ENCODE measurements at places on chromosomes 1 and 21. TPM values are rescaled to one million over a fixed set of nuclear protein-coding genes. Genes with fewer than 3 reads are reported as not detected.

HCRTR1 gene
- not detected for total RNA-seq

SIM2 gene
- 14.6 TPM for total RNA-seq

RHBG gene
- 0.31 TPM for total RNA-seq

CCT8 gene
- 157 TPM for total RNA-seq

IGSF21 gene
- total RNA-seq: not detected

IVL gene
- total RNA-seq: 7.7 TPM

DNA sequence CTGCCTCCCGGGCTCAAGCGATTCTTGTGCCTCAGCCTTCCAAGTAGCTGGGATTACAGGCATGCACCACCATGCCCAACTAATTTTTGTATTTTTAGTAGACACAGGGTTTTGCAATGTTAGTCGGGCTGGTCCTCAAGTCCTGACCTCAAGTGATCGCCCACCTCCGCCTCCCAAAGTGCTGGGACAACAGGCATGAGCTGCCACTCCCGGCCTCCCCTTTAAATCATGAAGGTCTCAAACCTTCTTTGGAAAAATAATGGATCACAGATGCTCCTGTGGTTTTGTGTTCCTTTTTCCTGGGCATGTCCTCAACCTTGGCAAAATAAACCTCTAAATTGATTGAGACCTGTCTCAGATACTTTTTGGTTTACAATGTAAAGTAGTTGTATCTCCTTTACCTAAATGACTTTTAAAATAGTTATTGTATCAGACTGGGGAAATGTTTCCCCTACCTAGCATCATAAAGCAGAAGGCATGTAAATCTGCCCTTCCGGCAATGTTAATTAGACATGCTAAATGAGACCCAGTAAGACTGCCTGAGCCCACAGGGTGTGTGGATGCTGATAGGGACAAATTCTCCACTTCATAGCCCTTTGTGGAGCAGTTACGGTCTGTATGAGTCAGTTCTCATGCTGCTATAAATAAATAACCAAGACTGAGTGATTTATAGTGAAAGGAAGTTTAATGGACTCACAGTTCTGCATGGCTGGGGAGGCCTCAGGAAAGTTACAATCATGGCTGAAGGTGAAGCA, 27.8 kb downstream of the CBR1 start:
- DNase-seq: no peak

GRCh38 chr1:44460107-44460882, 55.2 kb downstream of the RNF220 start:
- DNase-seq: no peak

DNA sequence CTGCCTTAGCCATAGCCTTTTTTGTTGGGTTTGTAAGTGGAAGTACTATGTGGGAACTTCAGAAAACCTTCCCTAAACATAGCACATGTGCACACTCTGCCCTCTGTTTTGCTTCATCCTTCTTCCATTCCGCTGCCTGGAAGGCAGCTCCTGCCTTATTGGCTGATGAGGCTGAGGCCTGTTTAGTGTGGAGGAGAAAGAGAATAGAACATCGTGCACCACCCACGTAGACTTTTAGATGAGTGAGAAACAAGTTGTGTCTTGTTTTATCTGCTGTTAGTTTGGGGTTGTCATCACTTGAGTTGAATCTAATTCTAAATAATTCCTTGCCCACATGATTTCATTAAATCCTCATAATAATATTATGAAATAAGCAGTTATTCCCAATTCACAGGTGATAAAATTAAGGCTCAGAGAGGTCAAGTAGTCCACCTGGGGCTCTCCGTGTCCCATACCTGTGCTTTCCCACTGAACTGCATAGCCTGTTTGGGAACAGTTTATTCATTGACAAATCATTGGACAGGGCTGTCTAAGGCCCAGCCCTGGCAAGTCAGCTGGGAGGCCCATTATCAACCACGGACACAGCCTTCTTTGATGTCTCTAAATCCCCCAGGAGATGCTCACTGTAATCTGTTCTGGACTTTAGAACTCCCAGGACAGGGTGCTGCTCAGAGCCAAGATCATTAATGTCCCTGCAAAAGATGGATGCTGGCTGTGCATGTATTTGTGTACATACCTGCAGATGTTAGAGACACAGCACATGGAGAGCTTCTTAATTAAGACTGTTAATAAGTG, 93.0 kb downstream of the ABCA4 start:
- DNase-seq: no peak

GRCh38 chr1:57222801-57223200, 201.1 kb downstream of the DAB1 start:
- no peak for DNase-seq

- no peak for DNase-seq
Observed at GRCh38 chr1:156822680-156823079, 6.0 kb upstream of the SH2D2A start.

- no peak for DNase-seq
Observed at GRCh38 chr1:163656095-163656759, 334.5 kb downstream of the NUF2 start.

GRCh38 chr1:33454646-33455282, 17.7 kb upstream of the ZSCAN20 start:
- no peak for DNase-seq

DNA sequence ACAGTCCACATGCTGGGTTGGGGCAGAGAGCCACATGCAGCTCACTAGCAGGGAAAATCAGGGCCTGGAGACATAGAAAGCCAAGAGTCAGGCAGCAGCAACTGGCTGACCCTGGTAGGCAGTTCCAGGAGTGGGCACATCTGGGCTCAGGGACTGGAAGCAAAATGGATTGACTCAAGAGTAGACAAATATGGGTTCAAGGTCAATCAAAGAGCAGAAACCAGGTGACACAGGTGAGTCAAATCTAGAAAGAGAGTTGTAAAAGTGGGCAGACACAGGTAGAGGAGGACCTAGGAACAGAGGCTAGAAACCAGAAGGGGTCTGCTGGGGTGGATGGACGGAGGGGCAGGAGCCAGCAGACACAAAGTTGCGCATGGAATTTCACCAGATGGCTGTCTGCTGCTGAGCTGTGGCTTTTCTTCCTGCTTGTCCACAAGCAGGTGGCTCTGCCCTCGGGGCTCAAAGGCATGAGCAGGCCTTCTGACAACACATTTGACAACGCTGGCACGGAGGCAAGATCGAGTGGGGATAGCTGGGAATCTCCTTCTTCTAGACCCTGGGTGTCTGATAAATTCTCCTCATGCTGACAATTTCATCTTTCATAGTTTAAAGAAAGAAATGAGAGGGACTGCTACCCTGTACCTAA, 40.8 kb upstream of the IGSF3 start:
- peak; percentile 25 for DNase-seq

DNA sequence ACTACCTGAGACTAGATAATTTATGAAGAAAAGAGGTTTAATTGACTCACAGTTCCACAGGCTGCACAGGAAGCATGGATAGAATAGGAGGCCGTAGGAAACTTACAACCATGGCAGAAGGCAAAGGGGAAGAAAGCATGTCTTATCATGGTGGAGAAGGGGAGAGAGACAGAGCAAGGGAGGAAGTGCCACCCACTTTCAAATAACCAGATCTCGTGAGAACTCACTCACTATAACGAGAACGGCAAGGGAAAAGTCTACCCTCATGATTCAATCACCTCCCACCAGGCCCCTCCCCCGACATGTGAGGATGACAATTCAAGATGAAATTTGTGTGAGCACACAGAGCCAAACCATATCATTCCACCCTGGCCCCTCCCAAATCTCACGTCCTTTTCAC, 4.7 kb upstream of the C21orf91 start:
- DNase-seq: no peak

DNA sequence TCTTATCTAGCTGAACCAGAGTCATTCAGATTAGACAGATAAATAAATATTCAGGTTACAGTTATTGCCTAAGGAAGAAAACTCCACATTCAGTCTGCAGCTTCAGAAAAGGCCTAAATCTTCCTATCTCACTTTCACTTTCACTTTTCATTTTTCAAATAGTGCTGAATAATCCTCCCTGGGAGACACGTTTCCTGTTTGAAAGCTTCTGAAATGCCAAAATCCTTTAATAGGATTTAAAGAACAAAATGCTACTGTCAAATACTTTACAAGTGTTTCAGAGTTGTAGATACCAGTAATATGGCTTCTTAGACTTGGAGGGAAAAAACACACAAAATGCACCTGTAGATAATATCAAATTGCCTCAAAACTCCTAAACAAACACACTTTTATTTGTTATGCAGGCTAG, 3.9 kb downstream of the PSMB2 start:
- DNase-seq: no peak

GRCh38 chr1:167643441-167643840, 13.4 kb downstream of the RCSD1 start:
- DNase-seq: no peak

DNA sequence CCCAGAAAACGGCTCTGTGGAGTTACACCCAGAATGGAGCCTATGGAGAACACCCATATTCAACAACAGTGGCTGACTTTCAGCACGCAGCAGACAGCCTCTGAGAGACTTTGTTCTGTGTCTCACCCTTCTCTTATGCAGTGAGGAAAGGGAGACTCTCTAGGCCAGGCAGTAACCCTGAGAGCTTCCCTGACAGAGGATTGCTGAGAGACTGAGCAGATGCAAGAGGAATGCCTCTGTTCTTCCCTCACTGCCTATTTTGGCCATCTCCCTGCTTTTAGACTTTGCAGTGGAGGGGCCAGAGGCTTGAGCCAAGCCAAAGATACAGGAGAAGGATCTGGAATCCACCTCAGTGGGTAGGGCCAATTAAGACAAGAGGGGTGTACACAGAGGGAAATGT, 41.8 kb upstream of the SLC16A1 start:
- DNase-seq: peak; percentile 55

GRCh38 chr1:209772126-209772525, 12.2 kb downstream of the C1orf74 start:
- DNase-seq: no peak

GRCh38 chr1:18452550-18452949, 28.2 kb upstream of the KLHDC7A start:
- peak; percentile 17 for DNase-seq

DNA sequence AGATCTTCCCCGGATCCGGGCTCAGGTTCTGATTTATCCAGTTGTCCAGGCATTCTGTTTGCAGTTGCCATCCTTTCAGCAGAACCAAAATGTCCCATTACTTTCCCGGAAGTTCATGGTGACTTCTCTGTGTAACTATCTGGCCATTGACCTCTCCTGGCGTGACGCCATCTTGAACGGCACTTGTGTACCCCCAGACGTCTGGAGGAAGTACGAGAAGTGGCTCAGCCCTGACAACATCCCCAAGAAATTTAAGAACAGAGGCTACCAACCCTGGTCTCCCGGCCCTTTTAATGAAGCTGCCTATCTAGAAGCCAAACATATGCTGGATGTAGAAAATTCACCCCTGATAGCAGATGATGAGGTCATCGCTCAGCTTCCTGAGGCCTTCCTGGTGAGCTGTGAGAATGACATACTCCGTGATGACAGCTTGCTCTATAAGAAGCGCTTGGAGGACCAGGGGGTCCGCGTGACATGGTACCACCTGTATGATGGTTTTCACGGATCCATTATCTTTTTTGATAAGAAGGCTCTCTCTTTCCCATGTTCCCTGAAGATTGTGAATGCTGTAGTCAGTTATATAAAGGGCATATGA, 22.4 kb downstream of the AADACL4 start:
- DNase-seq: no peak

DNA sequence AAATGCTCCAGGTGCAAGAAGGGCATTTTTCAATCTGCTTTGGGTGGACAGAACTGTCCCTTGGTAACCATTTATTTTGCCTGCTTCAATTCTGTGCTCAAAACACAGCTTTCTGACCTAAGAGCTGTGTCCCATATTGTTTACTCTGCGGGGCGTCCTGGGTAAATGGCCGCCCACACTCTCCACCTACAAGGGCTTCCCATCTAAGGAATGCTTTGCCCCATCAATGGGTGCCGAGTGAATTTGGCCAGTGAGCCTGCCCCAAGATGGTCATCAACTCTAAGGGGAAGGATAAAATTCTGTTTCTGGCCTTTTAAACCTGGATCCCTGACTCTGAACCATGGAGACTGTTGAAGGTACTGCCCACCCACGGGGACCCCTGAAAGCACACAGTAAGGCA, 55.5 kb upstream of the FAM89A start:
- no peak for DNase-seq

GRCh38 chr1:219264561-219264960, 90.9 kb downstream of the LYPLAL1 start:
- DNase-seq: no peak

GRCh38 chr1:217052196-217052595, 329.0 kb upstream of the ESRRG start:
- no peak for DNase-seq

All from tongue (tissue), 3 donors.